Panc1 (cell line): ENCODE measurements at places on chromosomes 3 and 15. TPM values are rescaled to one million over a fixed set of nuclear protein-coding genes. Genes with fewer than 3 reads are reported as not detected.

- no peak overlapping the region for H3K4me3 ChIP-seq
- DNase-seq, result peak; percentile 17
- H3K4me1 ChIP-seq, result 0 out of 2 replicates have a peak, but pooled peaks cover 2% of the 10 kb centered on the region
- H3K27ac ChIP-seq, result no peak overlapping the region
Measured at GRCh38 chr15:62453375-62453774, 288.3 kb upstream of the C2CD4B start.

GRCh38 chr3:66993082-66993481 is 5.0 kb upstream of the KBTBD8 start:
- no peaks in the 10 kb centered on the region for H3K27me3 ChIP-seq
- H3K27ac ChIP-seq, result no peak overlapping the region
- 0 out of 2 replicates have a peak, but pooled peaks cover 2% of the 10 kb centered on the region for H3K4me1 ChIP-seq

GRCh38 chr3:42410370-42411131 is at the start of gene LYZL4:
LYZL4 (minus strand) TSS chr3:42410610; CDS start chr3:42407251, 3,359 bp downstream.
- H3K27me3 ChIP-seq, result no peaks in the 10 kb centered on the region
- H3K4me1 ChIP-seq, result no peaks in the 10 kb centered on the region
- DNase-seq, result no peak
- no peaks in the 10 kb centered on the region for H3K36me3 ChIP-seq
- H3K27ac ChIP-seq, result no peak within 1 kb of the TSS

DNA sequence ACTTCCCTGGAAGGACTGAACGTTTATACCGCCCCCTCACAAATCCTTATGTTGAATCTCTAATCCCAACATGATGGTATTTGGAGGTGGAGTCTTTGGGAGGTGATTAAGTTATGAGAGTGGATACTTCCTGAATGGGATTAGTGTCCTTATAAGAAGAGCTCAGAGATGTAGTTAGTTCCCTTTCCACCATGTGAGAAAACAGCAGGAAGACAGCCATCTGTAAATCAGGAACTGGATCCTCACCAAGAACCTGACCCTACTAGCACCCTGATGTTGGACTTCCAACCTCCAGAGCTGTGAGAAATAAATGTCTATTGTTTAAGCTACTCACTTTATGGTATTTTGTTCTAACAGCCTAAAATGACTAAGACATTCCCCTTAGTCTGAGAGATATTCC is 33.3 kb upstream of the SACM1L start:
- no peaks in the 10 kb centered on the region; the same call in 1 of the 2 replicates for H3K36me3 ChIP-seq
- H3K4me1 ChIP-seq, result peaks cover 14% of the 10 kb centered on the region
- H3K27me3 ChIP-seq, result no peaks in the 10 kb centered on the region
- DNase-seq, result no peak

- H3K4me3 ChIP-seq, result no peak overlapping the region
- H3K36me3 ChIP-seq, result no peaks in the 10 kb centered on the region
Measured at GRCh38 chr15:101399431-101399830, 90.1 kb downstream of the PCSK6 start.

GRCh38 chr3:3560591-3561311 is 238.5 kb upstream of the LRRN1 start:
- H3K4me1 ChIP-seq, result no peaks in the 10 kb centered on the region
- H3K27ac ChIP-seq, result no peak overlapping the region
- H3K4me3 ChIP-seq, result no peak overlapping the region
- DNase-seq, result no peak
- H3K27me3 ChIP-seq, result no peaks in the 10 kb centered on the region

C3orf20 gene
- total RNA-seq, result not detected

OSBPL10 gene
- 88.1 TPM for total RNA-seq

RLBP1 gene
- not detected for total RNA-seq

WHAMM gene
- 8.8 TPM for total RNA-seq

MYLK gene
- 29.7 TPM for total RNA-seq

CYB561D2 gene
- 27.5 TPM for total RNA-seq

RNU6-1 gene
- not detected for total RNA-seq
